ENCODE measurements at places on chromosomes 7 and 10.
A peak's percentile ranks its signal among the peaks of the same experiment; 100 is the strongest.

DNA sequence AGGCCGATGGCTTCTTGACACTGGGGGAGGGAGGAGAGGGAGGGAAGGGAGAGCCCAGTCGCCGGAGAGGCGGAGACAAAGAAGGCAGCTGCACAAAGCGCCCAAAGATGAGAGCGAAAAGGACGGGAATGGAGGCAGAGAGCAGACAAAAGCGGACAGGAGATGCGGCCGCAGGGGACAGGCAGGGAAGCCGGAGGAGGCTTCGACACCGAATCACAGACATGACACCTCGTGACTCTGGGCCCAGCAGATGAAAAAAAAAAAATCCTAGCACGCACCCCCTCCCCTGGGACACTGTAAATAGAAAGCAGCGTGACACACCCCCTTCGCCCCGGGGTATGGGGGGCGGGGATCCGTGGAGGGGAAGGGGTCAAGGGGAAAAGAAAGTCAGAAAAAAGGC lies 976 bp downstream of the NAT16 start:
- DNase-seq: no peak

- no peak for DNase-seq
Measured at GRCh38 chr7:106471021-106471420, 186.2 kb upstream of the NAMPT start.

DNA sequence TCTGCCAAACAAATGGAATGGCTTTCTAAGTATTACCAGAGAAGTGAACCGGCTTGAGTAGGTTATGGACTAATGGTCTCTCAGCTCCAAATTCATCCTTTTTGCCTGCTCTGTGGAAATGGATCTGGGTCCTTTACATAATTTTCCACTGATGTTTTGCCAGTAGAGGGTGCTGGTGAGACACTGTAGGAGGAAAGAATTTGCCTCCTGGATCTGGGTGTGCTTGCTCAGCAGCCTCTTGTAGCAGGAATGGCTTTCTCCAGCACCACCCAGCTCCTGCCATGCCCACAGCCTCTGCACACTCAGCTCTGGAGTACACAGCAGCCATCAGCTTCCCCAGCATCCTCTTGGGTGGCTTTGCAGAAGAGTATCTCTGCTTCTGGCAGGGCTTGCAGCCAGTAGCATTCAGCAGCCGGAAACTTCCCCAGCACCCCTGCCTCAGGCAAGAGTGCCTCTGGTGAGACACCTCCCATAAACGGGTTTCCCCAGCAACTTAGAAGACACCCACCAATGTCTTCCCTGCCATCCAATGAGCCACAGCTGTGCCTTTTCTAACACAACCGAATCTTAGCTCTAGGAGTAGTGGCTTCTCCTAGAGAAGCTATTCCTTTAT lies 235.0 kb upstream of the PLPP4 start:
- DNase-seq: peak; percentile 61

GRCh38 chr7:22481726-22482125 lies 18.3 kb downstream of the STEAP1B start:
- DNase-seq: peak; percentile 47
